Esophagus squamous epithelium (tissue), 5 donors: ENCODE measurements at places on chromosomes 11 and 22.
A peak's percentile ranks its signal among the peaks of the same experiment; 100 is the strongest.

- no peaks in the 10 kb centered on the region for H3K27me3 ChIP-seq
- H3K36me3 ChIP-seq = peaks cover 3% of the 10 kb centered on the region
- H3K4me3 ChIP-seq = no peak overlapping the region
- no peak for DNase-seq
Measured at GRCh38 chr11:69089258-69089657, 40.5 kb downstream of the TPCN2 start.

GRCh38 chr11:110186456-110186855 is 93.3 kb downstream of the ZC3H12C start:
- H3K4me3 ChIP-seq = no peak overlapping the region
- H3K4me1 ChIP-seq = peaks cover 11% of the 10 kb centered on the region
- no peak overlapping the region for H3K27ac ChIP-seq
- H3K36me3 ChIP-seq = no peaks in the 10 kb centered on the region
- no peaks in the 10 kb centered on the region for H3K27me3 ChIP-seq
- DNase-seq = no peak

DNA sequence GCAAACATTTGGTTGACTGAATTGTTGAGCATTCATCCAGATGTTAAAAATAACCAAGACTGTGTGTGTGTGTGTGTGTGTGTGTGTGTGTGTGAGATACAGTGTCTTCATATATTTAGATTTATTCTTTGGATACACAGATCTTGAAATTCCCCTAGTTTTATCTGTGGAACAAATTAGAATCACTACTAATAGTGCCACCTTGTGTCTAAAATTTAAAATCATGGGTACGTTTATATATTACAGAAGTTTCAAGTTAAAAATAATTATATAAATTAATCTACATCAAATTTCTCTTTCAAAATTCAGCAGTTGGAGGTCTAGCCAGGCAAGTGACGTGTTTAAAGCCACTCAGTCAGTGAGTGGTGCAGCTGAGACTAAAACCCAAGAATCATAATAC is 1566.2 kb upstream of the TENM4 start:
- no peaks in the 10 kb centered on the region for H3K4me1 ChIP-seq
- no peak for DNase-seq
- H3K4me3 ChIP-seq = no peak overlapping the region

GRCh38 chr22:44538518-44539315 is 40.7 kb upstream of the RTL6 start:
- DNase-seq = no peak
- H3K4me1 ChIP-seq = no peaks in the 10 kb centered on the region
- no peak overlapping the region for H3K27ac ChIP-seq
- H3K36me3 ChIP-seq = no peaks in the 10 kb centered on the region

GRCh38 chr22:24504540-24504939 is 9.4 kb downstream of the UPB1 start:
- no peak overlapping the region for H3K4me3 ChIP-seq
- no peak overlapping the region for H3K27ac ChIP-seq
- no peak for DNase-seq
- no peaks in the 10 kb centered on the region for H3K27me3 ChIP-seq
- H3K4me1 ChIP-seq = peaks cover 33% of the 10 kb centered on the region
- no peaks in the 10 kb centered on the region for H3K36me3 ChIP-seq

GRCh38 chr22:39209756-39210155 is 35.0 kb downstream of the PDGFB start:
- H3K4me3 ChIP-seq = no peak overlapping the region
- no peak overlapping the region for H3K27ac ChIP-seq
- H3K36me3 ChIP-seq = no peaks in the 10 kb centered on the region
- no peaks in the 10 kb centered on the region for H3K27me3 ChIP-seq

DNA sequence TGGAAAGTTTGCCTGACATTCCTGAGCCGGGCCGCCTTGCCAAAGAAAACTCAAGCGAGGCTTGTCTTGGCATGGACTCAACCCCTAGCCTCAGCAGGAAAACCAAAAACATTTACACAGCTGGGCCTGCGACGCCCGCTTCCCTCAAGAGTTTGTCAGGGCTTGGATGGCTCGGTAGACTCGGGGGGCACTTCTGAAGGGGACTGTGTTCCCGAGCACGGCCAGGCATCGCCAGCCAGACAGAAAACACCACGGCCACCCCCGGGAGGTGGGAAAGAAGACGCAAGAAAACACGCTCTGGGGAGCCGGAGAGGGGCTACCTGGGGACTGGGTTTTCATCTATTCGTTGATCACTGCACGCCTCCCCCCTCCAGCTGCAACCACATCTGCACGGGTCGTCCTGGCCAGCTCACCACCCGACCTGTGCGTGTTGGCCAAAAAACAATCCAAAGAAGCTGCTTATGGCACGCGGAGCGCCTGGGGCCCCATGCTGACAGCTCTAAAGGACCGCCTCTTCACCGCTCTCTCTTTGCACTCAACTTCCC is 380.7 kb downstream of the MN1 start:
- H3K27me3 ChIP-seq = peaks cover 10% of the 10 kb centered on the region
- peaks cover 8% of the 10 kb centered on the region for H3K4me1 ChIP-seq
- no peak for DNase-seq
- H3K36me3 ChIP-seq = no peaks in the 10 kb centered on the region
- H3K27ac ChIP-seq = peak overlapping the region; percentile 37
- no peak overlapping the region for H3K4me3 ChIP-seq

GRCh38 chr11:68546555-68546954 is 86.0 kb downstream of the PPP6R3 start:
- DNase-seq = no peak
- no peak overlapping the region for H3K4me3 ChIP-seq
- H3K36me3 ChIP-seq = peaks cover 100% of the 10 kb centered on the region
- H3K4me1 ChIP-seq = peaks cover 23% of the 10 kb centered on the region
- H3K27me3 ChIP-seq = no peaks in the 10 kb centered on the region

GRCh38 chr11:894575-895201 is 15.9 kb downstream of the CHID1 start:
- no peak for DNase-seq
- no peaks in the 10 kb centered on the region for H3K27me3 ChIP-seq
- H3K36me3 ChIP-seq = peaks cover 13% of the 10 kb centered on the region
- H3K4me3 ChIP-seq = no peak overlapping the region
- no peak overlapping the region for H3K27ac ChIP-seq

GRCh38 chr22:32802237-32802765 is 796 bp downstream of the TIMP3 start:
- peaks cover 49% of the 10 kb centered on the region for H3K27me3 ChIP-seq
- no peak for DNase-seq
- H3K36me3 ChIP-seq = no peaks in the 10 kb centered on the region
- H3K27ac ChIP-seq = peak overlapping the region; percentile 94
- H3K4me1 ChIP-seq = peaks cover 11% of the 10 kb centered on the region

DNA sequence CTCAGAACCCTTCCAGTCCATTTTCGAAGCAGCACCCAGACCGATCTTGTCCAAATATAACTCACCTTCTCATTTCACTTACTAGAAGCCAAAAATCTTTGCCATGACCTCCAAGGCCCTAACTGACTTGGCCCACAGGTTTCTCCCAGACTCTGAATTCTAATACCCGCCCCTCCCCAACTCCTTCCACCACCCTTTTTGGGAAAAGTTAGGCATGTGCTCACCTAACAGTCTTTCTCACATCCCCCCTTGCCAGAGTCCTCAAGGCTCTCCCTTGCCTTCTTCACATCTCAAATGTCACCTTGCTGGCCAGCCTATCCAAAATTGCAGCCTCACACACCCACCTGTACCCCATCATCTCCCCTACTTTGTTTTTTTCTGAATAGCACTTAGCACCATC is 369.3 kb downstream of the NXPE2 start:
- no peaks in the 10 kb centered on the region for H3K27me3 ChIP-seq
- no peaks in the 10 kb centered on the region for H3K36me3 ChIP-seq
- H3K4me1 ChIP-seq = no peaks in the 10 kb centered on the region
- H3K27ac ChIP-seq = no peak overlapping the region

GRCh38 chr11:6598555-6598954 is 4.9 kb downstream of the RRP8 start:
- peaks cover 23% of the 10 kb centered on the region for H3K36me3 ChIP-seq
- no peaks in the 10 kb centered on the region for H3K27me3 ChIP-seq
- DNase-seq = no peak
- H3K4me1 ChIP-seq = peaks cover 21% of the 10 kb centered on the region

- H3K27me3 ChIP-seq = peaks cover 69% of the 10 kb centered on the region
- peak within 1 kb of the TSS; percentile 59 for H3K4me3 ChIP-seq
- no peak for DNase-seq
- peaks cover 8% of the 10 kb centered on the region for H3K4me1 ChIP-seq
Measured at GRCh38 chr11:278001-278951, at the start of gene NLRP6. TSS of gene NLRP6 (plus strand) at chr11:278407. CDS start at chr11:278570, 163 bp downstream.

DNA sequence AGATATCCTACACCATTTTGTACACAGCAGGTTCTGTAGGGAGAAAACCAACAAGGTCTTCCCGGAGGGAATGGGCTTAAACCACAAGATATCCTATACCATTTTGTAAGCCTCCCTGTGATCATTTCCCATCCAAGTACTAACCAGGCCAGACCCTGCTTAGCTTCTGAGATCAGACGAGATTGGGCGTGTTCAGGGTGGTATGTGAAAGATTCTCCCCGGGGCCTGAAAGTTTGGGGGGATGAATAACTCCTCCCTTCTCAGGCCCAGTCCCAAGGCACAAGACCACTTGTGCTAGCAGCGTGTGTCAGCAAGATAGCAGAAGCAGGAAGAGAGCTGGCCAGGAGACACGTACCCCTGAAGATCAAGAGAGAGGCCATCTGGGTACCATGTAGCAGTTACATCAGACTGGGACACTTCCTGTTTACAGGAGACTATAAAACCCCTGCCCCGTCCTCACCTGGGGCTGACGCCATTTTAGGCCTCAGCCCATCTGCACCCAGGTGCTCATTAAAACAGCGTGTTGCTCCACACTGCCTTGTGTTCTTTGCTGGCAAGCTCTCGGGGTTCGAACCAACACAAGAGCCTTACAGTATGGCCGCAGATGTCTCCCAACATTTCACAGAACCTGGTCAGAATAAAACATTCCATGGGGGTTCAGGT is 17.3 kb downstream of the MIF start:
- H3K4me3 ChIP-seq = no peak overlapping the region
- H3K27ac ChIP-seq = no peak overlapping the region
- H3K27me3 ChIP-seq = no peaks in the 10 kb centered on the region
- H3K4me1 ChIP-seq = peaks cover 20% of the 10 kb centered on the region
- H3K36me3 ChIP-seq = no peaks in the 10 kb centered on the region

DNA sequence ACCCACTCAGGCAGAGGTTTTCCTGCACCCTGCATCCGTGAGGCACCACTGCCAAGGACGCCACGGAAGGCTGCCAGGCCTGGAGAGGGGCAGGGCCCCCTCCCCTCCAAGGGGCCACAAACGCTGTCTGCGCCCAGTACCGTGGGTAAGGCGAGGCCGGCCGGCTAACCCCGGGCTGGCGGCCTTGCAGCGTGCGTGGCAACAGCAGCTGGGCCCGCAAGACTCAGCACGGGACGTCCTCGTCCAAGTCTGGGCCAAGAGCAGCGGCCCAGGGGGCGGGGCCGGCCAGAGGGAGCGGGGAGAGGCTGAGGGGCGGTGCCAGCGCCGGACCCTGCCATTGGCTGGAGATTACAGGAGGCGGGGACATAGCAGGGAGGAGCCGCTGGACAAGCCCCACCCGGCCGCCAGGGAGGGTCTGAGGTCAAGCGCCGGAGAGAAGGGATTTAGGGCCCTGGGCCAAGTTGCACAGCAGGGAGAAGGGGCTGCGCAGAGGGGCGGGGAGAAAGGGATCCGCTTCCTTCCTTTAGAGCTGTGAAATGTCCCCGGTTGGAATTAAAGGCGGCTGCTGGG is 16.0 kb downstream of the SLC43A1 start:
- H3K4me1 ChIP-seq = peaks cover 41% of the 10 kb centered on the region
- peak overlapping the region; percentile 35 for H3K27ac ChIP-seq
- H3K36me3 ChIP-seq = no peaks in the 10 kb centered on the region
- no peaks in the 10 kb centered on the region for H3K27me3 ChIP-seq
- peak overlapping the region; percentile 59 for H3K4me3 ChIP-seq

DNA sequence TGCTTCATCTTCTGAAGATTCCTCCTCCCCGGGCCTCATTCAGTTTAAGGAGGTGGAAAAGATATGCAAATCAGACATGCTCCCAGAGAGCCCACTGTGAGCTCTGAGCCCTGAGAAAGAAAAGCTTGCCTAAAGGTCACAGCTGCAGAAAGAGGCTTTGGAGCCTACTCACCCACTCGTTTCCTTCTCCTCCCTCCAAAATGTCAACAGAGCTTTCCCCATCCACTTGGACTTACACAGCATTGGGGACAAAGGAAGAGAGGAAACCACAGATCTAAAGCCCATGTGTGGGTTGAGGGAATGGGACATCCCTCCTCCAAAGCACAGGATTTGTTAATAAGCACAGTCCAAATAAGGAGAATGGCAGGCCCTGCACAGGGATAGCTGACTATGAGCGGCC is 158.4 kb downstream of the ETS1 start:
- no peak overlapping the region for H3K4me3 ChIP-seq
- no peaks in the 10 kb centered on the region for H3K27me3 ChIP-seq
- DNase-seq = no peak
- H3K27ac ChIP-seq = no peak overlapping the region
- H3K36me3 ChIP-seq = no peaks in the 10 kb centered on the region
- H3K4me1 ChIP-seq = peaks cover 13% of the 10 kb centered on the region

DNA sequence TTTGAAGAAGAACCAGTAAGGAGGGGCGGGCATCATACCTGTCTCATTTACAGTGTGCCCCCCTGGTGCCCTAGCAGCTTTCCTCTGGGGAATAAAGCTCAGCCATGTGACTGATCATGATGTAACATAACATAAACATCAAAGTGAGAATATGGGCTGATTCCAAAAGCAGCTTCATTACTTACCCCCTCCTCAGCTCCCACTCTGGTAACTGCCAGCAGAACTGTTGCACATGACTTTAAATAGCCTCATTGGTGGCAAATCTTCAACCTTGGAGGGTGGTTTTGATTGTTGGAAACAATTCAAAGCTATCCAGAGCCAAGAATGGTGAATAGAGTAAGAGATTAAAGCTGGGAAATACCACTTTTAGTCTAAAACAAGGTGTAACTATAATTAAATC is 384.6 kb downstream of the BUD13 start:
- H3K4me3 ChIP-seq = no peak overlapping the region
- H3K36me3 ChIP-seq = no peaks in the 10 kb centered on the region
- no peak overlapping the region for H3K27ac ChIP-seq
- no peak for DNase-seq
- H3K27me3 ChIP-seq = no peaks in the 10 kb centered on the region
